ENCODE measurements at places on chromosomes 12 and 14.

DNA sequence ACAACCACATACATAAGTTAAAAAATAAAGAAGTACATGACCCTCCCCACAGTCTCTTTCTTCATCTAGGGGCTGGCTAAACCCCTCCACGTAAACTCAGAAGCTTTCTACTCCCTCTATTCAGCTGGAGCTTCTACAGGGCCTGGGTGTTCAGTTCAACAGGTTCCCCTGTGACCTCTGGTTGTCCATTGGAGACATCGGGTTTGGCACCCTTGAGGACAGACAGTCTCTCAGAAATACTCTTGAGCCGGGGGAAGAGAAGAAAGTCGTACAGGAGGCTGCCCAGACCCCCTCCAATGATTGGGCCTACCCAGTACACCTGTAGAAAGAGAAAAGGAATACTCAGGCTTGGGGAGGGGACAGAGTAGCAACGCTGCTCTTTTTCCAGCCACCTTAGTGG lies 1.9 kb upstream of the TIMELESS start:
- DNase-seq, result no peak

DNA sequence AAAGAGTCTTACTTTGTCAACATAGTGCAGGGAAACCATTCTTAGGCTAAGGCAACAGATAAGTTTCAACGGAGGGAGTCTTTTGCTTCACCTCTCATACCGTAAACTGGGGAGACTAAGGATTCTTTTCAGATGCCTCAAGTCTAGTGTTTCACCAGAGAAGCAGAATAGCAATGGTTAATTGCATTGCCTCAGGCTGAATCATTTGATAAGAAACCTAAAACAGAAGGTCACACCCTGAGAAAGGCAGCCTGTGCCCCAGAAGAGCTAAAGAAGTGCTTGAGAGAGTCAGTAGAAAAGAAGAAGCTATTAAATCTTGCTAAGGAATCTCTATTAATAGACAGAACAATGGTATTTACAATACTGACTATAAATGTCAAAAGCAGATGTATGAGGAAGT lies 21.8 kb upstream of the ATXN7L3B start:
- no peak for DNase-seq

- no peak for DNase-seq
Measured at GRCh38 chr12:94957006-94957405, 46.5 kb downstream of the NDUFA12 start.

- DNase-seq, result no peak
Measured at GRCh38 chr12:54261815-54262402, 18.0 kb downstream of the CBX5 start.

- DNase-seq, result no peak
Measured at GRCh38 chr12:24012528-24012927, 63.1 kb upstream of the SOX5 start.

All from activated gamma-delta T cell treated with Interleukin-2 at 50 U/mL for 16 hours (primary cell).